ENCODE measurements at places on chromosomes 3 and 15.

- DNase-seq = no peak
These were observed 628.4 kb upstream of the TGFBR2 start for GRCh38 chr3:29978036-29978435.

DNA sequence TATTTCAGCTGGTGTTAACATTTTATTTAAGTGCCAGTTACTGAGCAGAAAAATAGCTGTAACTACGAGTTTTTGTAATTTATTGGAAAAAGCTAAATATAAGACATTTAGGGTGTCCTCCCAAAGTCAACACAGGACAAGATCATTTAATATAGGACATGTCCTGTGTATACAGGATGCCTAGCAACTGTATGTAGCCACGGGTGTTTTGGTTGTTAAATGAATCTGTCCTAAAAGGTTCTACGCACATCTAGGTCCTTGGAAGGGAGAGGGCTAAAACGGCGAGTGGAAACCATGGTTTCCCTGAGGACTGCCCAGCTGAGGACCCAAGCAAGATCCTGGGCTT lies 565 bp upstream of the ZNF621 start:
- DNase-seq = no peak

GRCh38 chr3:24086617-24087404 lies 141.7 kb downstream of the NR1D2 start:
- DNase-seq = no peak

DNA sequence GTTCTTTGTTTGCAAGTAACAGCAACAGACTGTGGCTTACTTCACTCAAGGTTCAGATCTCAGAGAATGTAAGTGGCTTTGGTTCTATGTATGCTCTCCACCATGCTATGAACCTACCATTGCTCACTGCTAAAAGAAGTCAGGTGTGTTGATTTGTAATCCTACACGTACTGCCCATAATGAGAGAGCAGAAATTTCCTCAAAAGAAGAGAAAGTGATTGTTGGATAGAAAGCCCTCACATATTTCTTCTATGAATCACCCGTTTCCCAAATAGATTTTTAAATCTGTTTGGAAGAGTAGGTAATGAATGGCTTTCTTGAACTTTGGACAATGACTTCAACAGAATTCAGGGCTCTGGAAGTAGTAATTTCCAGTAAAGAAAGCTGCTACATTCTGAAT lies 565.4 kb downstream of the ROBO2 start:
- no peak for DNase-seq

GRCh38 chr15:85296615-85297402 lies 83.6 kb upstream of the AKAP13 start:
- peak; percentile 85 for DNase-seq

- DNase-seq = no peak
These were observed 604 bp upstream of the TJP1 start for GRCh38 chr15:29822684-29823459.

- DNase-seq = no peak
These were observed 42.1 kb downstream of the TLE3 start for GRCh38 chr15:70055601-70056051.

DNA sequence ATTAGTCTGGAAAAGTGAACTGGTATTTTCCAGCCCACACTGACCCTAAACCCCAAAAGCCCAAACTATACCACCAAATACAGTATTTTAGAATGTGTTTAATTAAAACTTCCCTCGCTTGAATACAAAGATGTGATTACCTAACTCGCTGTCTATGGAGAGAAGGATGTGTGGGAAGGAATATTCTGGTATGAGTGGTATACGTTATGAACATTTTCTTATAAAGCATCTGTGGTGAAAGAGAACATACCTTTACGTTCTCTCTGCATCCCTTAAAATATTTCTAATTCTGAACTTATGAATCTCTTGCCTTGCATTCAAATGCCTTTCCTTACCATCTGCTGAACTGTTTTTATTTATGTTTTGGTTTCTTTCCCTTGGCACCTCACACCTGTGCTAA lies 201.4 kb downstream of the MBNL1 start:
- DNase-seq = no peak

DNA sequence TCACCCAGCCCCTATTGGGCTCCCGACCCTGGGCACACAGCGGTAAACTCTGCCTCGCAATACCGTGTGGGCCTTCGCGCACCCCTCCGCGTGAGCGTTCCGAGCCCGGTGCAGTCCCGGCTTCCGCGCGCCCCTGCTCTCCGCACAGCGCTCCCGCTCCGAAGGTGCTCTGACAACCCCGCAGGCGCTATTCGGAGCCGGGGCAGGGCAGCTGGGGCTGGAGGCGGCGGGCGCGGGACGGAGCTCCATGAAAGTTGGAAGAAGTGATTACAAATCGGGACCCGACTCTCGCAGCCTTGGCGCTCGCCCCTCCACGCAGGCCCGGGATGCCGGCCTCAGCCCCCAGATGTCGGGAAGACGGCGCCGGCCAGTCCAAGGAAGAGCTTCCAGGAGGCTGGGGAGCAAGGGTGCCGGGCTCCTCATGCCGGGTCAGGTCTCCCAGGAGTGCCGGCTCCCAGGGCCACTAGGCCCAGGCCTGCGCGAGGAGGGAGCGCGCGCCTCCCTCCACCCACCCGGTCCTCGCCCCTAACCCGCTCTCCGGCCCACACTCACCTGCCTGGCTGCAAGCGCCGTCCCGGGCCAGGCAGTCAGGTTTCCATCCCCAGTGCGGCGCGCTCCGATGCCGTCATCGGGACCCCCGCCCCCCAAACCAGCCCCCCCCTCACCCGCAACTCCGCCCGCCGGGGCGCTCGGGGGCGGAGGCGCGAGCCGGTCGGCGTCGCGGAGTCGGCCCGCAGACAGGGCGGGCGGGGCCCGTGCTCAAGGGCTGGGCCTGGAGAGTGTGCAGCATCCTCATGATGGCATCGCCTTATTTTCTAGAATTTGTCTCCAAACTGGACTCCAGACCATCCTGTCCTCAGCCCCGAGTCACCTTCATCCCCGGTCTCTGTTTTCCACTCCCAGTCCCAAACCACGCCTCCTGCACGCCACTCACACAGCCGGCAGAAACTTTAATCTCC lies at the start of gene KIF7:
Gene KIF7 (minus strand): TSS at position 621 of the 959 bp plus-strand sequence. CDS start 2,537 bp downstream, outside the sequence.
- DNase-seq = peak; percentile 32

GRCh38 chr15:48565560-48566482 lies 79.7 kb downstream of the FBN1 start:
- no peak for DNase-seq

GRCh38 chr15:88574655-88575054 lies 28.2 kb upstream of the DET1 start:
- no peak for DNase-seq

DNA sequence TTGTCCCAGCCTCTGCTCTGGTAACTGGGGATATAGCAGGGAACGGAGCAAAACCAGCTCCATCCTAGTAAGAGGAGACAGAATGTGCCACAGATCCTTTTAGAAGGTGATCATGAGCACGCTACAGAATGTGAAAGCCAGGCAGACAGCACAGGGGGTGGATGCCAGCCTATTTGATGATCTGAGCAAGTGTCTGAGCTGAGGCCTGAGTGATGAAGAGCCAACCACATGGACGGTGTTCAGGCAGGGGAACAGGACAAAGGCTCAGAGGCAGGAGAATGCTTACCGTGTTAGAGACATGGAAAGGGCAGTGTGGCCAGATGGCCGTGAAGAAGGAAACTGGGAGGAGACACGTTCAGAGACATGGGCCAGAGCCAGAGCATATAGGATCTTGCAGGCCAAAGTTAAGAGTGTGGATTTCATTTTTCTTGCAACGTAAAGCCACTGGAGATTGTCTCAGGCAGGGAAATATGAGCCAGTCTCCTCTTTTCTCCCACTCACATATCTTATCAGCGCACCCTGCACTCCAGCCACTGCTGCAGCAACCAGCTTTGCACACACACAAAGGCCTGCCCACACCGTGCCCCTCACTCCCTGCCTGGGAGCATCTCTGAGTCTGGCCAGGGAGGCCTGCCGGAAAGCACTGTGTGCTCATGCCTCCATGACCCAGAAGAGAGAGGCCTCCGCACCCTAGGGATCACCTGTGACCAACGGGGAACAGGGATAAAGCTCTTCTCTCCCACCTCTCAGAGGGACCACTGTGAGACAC lies 20.1 kb downstream of the RAB43 start:
- no peak for DNase-seq

- DNase-seq = no peak
These were observed 188.3 kb upstream of the THBS1 start for GRCh38 chr15:39392469-39393047.

DNA sequence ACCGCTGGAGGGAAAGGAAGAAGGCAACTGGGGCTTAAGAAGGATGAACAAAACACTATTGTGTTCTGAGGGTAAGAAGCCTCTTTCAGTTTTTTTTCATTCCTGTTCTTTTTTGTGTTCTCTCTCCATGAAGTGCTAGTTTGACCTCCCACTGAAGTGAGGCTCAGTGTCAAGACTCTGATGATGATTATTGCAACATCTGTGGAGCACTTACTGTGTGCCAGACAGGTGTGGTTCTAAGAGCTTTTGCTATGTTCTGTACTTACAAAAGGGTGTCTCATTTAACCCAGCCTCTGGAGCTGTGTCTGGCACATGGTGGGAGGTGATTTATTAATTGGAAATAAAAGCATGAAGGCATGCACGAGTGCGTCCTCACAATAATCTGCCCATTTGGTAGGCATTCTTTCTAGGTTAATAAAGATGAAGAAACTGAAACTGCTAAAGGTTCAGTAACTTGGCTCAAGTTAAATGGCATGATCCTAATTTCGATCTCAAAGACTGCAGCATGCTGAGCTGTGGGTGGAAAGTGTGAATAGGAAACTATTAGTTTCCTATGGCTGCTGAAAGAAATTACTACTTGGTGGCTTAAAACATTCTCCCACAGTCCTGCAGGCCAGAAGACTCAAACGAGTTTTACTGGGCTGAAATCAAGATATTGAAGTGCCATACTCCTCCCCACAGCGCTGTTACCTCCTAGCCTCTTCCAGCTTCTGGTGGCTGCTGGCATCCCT lies 38.5 kb upstream of the VEPH1 start:
- DNase-seq = no peak

- no peak for DNase-seq
These were observed 478.8 kb downstream of the EPHA3 start for GRCh38 chr3:89586256-89586655.

- DNase-seq = no peak
These were observed 855.5 kb upstream of the SEMA6D start for GRCh38 chr15:46861796-46862195.

DNA sequence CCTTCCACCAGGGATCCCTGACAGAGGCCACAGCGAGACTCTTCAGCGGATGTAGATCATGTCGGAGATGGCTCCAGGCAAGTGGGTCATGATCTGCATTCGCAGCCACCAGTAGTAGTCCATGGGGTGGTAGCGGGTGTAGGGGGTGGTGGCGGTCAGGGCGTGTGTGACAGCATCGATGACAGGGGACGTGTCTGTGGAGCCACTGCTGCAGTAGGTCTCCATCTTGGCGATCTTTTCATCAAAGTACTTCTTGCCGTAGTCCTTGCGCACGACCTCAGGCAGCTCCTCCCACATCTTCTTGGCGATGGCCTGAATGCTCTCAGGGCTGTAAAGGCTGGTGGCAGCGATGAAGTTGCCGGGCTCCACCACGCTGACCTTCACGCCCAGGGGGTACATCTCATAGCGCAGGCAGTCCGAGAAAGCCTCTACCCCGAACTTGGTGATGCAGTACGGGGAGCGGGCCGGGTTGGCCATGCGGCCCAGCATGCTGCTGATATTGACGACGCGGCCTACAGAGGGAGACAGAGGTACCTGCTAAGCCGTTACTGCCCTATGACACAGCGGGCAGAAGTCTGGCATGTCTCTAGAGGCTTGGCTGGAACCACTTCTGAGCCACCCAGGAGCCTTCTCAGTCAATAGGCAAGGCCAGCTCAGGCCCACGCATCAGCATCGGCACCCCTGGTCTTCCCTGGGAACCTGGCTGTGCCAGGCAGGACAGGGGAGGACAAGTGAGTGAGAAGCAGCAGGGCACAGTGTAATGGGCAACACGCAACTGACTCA lies 43.7 kb downstream of the BDH1 start:
- DNase-seq = no peak

DNA sequence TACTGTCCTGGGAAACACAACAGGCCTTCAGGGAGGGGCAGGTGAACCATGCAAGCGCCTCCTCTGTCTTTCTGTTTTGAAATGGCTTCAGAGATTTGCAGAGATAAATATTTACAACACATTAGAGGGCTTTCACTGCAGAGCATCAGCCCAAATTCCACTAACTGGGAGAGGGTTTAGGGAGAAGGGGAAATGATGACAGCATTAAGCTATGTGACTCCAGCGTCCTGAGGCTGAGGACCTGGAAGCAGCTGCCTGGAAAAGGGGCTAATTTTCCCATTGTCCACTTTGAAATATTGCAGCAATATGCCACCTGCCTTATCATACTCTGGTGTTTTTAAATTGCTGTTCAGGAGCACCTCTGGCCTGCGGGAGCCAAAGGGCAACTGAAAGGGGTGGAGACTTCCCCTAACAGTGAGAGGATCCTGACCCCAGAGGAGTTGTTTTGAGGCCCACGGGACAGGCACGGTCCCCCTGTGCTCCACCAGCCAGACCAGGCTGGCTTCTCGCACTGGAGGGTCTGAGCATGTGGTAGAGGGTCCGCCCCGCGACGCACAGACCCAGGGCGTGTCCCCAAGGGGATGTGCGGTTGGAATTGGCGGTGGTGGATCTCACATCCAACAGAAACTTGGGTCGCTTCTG lies 110.6 kb downstream of the XXYLT1 start:
- no peak for DNase-seq

DNA sequence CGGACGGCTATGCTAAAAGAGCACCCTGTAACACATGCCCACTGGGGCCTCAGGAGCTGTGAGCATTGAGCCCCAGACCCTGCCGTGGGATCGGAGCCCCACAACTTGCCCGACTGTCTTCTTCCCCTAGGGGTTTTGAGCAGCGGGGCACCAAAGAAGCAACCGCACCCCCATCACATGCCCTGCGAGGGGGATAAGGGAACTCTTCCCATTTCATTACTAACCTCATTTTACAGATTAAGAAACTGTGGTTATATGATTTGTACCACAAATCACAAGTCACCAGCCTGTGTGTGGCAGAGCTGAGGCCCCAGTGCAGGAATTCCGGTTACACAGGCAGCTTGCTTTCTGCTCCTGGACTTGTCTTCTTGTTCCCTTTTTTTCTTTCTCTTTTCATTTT lies 86.2 kb downstream of the CD47 start:
- no peak for DNase-seq

DNA sequence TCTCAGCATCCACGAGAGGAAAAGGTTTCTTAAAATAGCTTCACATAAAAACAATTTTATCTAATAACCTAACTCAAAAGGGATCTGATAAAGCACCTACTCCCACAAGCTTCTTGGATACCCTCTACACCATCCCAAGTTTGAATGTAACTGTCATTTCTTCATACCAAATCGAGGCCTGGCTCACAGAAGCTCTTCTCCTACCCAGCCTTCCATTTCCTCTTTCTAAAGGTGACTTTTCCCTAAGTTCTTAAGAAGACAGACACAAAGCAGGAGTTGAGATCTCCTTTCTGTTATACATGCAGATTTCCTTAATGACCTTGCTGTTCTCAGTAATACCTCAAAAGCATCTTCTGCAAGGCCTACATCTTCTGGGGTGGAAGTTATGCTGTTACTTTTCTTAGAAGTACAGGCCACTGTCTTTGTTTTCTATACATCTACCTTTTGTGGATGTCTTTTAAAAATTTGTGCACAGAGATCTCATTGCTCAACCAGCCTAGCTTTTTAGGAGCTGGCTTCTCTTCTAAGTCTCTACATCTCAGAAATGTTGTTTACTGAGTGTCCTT lies 3.4 kb upstream of the LRRIQ4 start:
- peak; percentile 27 for DNase-seq

GRCh38 chr3:63331520-63331919 lies 53.4 kb downstream of the SYNPR start:
- DNase-seq = no peak

- DNase-seq = no peak
These were observed 2.2 kb downstream of the ABCC5 start for GRCh38 chr3:184015381-184016019.

Measured in activated CD8-positive, alpha-beta T cell treated with anti-CD3 and anti-CD28 coated beads, Interleukin-2, amount 10 ng/mL, durations not matched to agents 7 days and 5 days (primary cell).